ENCODE measurements at places on chromosomes 2 and 18. TPM values are rescaled to one million over a fixed set of nuclear protein-coding genes. Genes with fewer than 3 reads are reported as not detected.

DNA sequence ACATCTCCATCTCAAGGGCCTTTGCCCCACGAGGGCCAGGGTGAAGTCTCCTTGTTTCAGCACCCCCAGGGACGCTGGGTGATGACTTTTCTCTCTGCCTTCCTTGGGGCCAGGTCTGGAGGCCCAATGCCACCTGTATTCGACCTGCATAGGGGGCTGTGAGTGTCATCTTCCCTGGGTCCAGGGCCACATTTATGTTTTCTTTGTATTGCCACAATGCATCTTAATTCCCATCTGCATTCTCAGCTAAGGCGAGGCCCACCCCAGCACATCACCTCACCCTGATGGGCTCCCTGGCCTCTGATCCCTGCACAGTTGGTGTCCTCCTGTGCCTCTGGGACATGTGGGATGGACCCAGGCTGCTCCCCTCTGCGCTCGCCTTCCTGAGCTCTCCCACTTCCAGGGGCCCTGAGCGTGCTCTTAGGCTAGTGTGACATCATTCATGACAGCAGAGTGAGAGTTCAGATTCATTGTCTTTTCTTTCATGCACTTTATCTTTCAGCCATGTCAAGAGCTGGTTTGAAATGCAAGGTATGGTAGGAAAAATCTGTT, 122.0 kb upstream of the COPS8 start:
- DNase-seq, result no peak

DNA sequence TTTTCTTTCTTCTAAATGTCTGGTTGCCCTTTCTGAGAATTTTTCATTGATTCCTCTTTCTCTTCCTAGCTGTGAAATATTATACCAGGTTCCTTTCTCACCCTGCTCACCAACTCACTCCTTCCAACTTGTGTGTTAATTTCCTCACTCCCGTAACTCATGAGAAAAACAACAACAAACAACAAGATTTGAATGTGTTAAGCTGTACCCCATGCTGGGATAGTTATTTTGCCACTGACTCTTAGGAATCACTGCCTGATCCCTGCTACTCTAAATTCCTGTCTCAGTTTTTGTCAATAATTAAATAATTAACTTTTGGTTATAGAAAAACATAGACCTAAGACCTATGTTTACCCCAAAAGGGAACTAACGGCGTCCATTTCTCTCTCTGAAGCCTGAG, 242.7 kb downstream of the DPP10 start:
- no peak for DNase-seq

GRCh38 chr2:230657906-230658305, 54.7 kb upstream of the CAB39 start:
- DNase-seq, result no peak

DNA sequence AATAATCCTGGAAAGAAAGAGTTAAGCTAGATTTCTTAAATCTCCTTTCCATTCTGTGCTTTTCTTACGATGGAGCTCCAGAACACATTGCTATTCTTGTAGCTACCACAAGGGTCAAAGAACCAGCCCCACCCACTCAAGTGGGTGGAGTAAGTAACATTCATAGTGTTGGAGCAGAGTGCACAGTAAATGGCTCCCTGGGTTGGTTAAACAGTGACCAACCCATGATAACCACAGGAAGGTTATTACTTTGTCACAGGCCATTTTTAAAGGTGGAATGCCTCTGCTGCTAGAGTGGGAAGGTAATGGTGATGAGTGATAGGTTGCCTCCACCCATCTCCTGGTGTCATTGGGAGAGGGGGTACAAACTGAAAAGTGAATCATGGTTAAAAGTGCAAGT, 13.9 kb downstream of the ARPC2 start:
- DNase-seq, result no peak

Gene SERPINB10
- polyA plus RNA-seq, result not detected

Gene POTEJ
- polyA plus RNA-seq, result not detected

Data from psoas muscle (tissue), 8 donors.